Activated CD4-positive, alpha-beta T cell treated with anti-CD3 and anti-CD28 coated beads, Interleukin-2, amount 50 U/mL, for 4 hours (primary cell): ENCODE measurements at places on chromosomes 4 and X.

GRCh38 chr4:121256887-121257466 is 92.9 kb upstream of the TNIP3 start:
- no peak for DNase-seq

DNA sequence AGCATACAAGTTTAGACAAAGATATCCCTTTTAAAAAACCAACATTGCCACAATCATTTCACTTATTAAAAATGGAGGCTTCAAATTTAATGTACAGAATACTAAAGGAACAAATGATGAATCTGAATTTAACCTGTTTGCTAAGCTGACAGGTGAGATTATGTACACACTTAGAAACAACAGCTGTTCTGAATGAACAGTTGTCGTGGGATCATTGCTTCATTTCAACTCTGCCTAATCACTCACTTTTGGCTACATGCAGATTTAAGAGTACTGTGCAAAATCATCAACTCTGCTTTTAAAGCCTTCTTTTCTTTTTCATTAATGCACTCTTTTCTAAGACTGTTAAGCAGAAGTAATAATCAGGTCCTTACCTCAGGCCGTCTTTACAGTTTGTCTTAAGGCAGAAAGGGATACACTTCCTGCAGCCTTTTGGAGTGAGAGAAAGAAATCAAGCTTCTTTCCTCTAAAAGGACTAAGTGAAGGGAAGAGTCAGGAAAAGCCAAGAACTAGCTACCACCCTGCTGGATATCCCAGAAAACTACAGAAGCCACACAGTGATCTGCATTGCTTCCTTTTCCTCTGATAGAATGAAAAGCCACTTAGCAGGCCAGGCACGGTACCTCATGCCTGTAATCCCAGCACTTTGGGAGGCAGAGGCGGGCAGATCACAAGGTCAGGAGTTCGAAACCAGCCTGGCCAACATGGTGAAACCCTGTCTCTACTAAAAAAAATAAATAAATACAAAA is 54.7 kb upstream of the NPNT start:
- DNase-seq: no peak

GRCh38 chrX:12309040-12309743 is 170.9 kb downstream of the FRMPD4 start:
- DNase-seq: no peak

DNA sequence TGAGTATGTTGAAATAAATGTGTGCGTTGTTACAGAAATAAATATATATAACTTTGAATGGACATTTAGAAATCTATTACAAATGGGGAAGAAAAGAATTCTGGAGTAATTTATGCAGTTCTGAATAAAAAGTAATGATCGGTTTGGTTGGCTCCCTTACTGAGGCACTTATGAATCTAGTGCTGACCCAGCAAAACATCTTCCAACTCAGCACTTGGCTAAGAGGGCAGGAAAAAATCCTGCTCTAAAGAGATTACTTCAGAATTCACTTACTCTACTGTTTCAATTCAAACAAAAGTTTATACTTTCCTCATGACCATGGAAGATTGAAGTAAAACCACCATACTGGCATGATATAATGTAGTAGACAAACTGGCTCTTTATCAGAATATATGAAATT is 123.9 kb upstream of the RXFP1 start:
- DNase-seq: no peak

GRCh38 chr4:122045533-122045932 is 93.7 kb upstream of the TRPC3 start:
- DNase-seq: no peak

- DNase-seq: no peak
These were observed 1.4 kb downstream of the DDX3X start for GRCh38 chrX:41335198-41335957.
